Daoy (cell line): ENCODE measurements at places on chromosomes 13 and 19.
A peak's percentile ranks its signal among the peaks of the same experiment; 100 is the strongest.

- DNase-seq = peak; percentile 79
These were observed 9.3 kb upstream of the ACP4 start for GRCh38 chr19:50780753-50781435.

GRCh38 chr19:8504919-8505318 is 2.5 kb upstream of the PRAM1 start:
- no peak for DNase-seq

DNA sequence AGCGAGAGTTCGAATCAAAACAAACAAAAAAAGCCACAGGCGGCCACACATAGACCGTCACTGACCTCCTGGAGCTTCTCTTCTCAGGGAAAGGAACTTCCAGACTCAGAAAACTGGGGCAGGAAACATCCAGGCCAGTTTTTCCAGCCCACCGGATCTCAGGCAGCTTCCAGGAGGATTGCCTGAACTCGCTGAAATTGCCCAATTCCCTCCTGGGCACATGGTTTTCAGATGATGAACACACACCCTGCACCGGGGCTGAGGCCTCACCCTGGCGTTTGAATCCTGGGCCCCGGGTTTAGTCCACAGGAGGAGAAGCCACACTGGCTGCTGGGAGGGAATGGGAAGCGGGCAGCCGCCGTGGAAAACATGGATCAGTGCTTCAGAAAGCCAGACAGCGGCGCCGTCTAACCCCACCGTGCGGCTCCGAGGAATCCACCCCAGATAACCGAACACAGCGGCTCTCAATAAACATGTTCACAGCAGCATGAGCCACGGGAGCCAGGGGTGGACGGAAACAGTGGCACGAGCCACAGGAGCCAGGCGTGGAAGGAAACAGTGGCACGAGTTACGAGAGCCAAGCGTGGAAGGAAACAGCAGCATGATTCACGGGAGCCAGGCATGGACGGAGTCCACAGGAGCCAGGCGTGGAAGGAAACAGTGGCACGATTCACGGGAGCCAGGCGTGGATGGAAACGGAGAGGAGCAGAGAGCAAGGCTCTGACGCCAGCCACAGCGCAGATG is 18.2 kb upstream of the PTBP1 start:
- peak; percentile 89 for DNase-seq

- DNase-seq = no peak
These were observed 28.5 kb downstream of the MAP2K2 start for GRCh38 chr19:4095488-4095844.

DNA sequence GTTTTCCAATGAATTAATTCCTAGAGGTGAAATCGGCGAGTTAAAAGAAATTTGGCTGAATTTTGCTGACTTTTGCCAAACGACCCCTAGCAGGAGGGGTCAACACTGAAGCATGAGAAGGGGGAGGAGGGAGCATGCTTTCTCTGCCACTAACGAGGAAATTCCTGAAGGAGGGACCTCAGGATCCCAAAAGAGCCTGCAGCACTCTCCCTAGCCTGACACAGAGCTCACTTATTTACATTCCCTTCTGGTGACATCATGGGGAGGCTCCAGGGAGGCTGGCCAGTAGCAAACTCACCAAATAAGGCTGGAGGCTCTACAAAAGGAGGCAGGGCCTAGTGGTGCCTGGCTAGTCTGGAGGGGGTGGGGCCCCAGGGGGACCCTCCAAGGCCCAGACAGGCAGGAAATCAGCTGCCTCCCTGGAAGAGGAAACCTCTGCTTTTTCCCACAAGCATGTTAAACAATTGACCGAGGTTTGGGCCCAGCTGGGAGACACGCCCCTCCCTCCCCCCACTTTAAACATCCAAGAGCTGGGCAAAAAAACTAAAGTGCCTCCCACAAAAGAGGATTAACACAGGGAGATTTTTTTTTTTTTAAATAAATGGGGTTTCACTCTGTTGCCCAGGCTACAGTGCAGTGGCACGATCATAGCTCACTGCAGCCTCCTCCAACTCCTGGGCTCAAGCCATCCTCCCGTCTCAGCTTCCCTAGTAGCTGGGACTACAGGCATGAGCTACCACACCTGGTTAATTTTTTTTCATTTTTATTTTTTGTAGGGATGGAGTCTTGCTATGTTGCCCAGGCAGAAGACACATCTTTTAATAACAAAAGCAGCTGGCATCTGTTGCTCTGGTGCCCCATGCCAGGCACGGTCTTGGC is 2.1 kb downstream of the DAPK3 start:
- peak; percentile 99 for DNase-seq

GRCh38 chr13:108352599-108352998 is 83.1 kb downstream of the TNFSF13B start:
- no peak for DNase-seq

- no peak for DNase-seq
These were observed 20.3 kb downstream of the OPA3 start for GRCh38 chr19:45564131-45564780.

DNA sequence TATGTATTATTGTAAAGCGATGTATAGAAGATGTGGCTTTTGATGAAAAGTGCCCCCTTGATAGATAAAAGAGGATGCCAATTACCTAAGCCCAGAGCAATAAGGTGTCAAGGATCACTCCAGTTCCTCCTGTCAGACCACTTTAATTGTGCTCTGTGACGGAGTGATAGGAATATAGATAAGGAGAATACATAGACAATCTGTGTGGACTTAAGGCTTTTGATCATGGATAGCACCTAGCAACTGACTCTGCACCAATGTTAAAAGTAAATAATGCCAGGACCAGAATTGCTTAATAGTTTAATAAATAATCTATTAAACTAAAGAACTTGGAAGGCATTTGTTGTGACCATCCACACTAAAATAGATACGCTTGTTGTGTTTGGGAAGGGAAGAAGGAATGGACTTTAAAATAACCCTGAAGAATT is 390.7 kb upstream of the ARGLU1 start:
- DNase-seq = no peak

DNA sequence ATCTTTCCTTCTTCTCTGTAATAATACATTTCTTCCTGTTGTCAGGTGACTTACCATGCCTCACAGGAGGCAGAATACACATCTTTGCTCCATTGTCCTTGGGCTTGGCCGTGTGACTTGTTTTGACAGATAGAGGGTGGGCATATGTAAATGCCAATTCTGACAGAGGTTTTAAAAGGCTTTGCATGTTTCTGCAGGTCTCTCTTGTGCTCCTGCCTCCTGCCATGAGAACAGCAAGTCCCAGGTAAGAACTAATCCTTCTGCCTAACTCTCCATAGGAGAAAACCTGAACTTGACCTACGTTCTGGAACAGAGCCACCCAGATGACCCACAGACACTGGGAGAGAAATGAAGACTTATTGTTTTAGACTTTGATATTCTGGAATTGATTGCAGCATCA is 88.7 kb upstream of the TNFSF11 start:
- DNase-seq = no peak

DNA sequence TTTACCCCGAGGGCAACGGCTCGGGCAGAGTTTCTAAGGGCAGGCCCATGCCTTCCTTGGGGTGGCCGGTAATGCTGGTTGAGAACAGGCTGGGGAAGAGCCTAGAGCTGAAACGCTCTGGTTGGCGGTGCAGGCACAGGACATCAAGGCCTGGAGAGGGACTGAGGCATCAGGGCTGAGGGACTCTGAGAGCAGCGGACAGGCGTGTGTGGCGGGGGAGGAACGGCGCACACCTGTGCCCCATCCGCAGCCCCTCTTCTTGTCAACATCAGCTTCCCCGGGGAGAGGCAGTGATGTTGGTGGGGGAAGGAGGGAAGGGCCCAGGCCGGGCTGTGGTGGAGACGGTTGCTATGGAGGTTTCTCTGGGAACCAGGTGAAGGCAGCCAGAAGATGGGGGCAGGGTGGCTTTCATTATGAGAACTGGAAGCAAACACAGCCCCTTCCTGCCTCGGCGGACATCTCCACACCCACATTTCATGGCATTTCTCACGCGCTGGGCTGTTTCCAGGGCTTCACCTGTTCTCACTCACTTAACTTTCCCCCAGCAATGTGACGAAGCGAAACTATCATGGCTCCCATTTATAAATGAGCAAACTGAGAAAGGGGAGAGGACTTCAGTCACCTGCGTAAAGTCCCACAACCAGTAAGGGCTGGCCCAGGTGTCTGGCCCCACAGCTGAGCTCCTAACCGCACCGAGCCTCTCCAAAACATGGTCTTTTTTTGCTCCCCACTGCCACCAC is 8.2 kb upstream of the ATF5 start:
- DNase-seq = no peak

DNA sequence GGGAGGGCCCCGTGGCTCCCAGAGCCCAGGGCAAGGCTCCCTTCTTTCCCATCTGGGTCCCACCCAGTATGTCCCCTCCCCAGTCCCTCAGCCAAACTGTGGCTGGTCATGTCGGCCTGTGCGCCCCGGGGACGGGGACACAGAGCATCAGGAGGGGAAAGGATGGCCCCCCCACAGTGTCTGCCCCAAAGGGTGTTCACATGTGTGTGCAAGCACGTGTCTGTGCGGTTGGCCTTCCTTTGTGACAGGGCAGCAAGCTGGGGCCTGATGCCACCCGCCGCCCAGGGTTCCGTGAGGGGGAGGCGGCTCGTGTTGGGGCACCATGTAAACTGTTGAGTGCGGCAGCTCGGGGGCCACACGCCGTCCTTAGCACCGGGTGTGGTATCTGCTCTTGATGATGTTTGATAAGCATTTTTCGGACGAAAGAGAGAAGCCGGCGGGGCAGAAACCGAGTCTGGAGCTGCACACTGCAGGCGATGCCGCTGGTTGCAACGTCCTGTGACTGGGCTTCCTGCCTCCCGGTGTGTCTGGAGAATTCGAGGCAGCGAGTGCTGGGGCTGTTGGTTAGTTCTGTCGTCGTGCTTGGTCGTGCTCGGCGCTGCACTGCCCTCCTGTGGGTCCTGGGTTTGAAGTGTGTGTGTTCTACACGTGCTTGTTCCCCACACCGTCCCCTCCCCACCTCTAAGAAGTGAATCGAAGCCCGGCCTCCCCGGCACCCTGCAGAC is 18.4 kb downstream of the GNA11 start:
- DNase-seq = no peak

- DNase-seq = no peak
These were observed 789.8 kb downstream of the SLITRK6 start for GRCh38 chr13:85009447-85009846.

- DNase-seq = no peak
These were observed 2.8 kb upstream of the CERS4 start for GRCh38 chr19:8206147-8207087.

DNA sequence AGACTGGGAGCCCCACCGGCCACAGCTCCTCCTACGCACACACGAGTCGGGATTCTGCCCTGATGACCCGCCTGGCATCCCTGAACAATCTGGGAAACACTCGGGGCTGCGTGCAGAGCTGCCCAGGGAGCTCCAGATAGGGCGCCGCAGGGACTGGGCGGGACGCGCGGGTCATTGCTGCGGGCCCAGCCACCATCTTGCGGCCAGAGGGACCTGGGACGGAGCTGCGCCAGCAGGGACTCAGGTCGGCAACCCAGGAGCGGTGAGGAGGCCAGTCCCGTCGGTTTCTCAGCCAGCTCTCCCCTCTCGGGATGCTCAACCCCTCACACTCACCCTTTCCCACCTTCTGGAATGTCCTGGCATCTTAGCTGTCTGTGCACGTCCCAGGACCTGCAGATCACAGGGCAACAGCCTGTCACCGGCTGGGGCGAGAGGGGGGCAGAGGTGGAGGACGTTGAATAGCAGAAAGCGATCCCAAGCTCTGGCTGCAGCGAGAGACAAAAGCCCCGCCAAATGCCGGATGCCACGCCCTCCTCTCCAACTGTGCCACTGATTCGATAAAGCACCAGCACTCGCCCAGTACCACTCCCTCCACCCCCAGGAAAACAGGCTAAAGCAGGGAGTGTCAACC is 20.4 kb upstream of the ZNF91 start:
- peak; percentile 57 for DNase-seq

DNA sequence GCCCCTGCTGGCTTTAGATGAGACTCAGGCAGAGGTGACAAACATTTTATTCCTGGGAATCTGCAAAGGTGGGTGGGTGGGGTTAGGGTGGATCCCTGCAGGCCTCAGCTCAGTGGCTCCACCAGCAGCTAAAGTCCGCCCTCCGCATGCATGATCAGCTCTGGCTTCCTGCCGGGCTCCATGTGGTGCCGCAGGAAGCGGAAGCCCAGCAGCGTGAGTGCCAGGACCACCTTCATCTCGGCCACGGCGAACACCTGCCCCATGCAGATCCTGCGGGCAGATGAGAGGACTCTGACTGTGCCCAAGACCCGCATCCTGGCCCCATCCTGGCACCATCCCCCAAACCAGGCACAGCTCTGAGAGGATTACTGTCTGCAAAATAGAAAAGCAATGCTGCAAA is 26.3 kb downstream of the CYP4F2 start:
- peak; percentile 60 for DNase-seq

- no peak for DNase-seq
These were observed 808.0 kb upstream of the PRR20A start for GRCh38 chr13:56332671-56333070.

- no peak for DNase-seq
These were observed 203.9 kb upstream of the IRS2 start for GRCh38 chr13:109990296-109990695.

DNA sequence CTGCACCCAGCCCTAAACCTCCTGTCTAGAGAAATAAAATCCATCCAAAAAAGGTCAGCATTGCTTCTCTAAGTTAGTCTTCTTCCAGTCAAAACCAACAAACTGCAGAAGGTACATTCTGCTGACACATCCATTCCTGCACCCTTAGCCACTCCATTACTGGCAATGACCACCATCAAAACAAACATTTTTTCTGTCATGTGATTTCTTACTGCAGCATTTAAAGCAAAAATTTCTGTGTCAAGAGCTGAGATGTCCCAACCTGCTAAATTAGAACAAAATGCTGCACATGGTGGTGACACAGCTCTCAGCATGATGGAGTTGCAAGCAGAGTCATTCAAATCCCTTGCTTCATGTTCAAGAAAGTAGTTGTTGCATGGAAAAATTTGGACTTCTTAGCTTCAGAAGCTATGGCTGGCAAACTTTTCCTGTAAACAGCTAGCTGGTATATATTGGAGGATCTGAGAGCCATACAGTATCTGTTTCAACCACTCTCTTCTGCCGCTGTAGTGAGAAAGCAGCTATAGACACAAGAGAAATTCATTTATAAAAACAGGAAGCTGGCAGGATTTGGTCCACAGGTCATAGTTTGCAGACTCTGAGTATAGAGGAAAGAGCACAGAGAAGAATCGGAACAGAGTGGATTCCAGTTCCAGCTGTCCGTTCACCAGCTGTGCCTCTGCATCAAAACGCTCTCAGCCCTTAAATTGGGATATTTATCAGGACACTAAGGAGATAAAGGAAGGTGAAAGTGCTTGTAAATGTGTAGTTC is 17.4 kb downstream of the RUBCNL start:
- no peak for DNase-seq

- peak; percentile 77 for DNase-seq
These were observed 7.1 kb downstream of the HNRNPM start for GRCh38 chr19:8451885-8452284.
